ENCODE measurements at places on chromosomes 11 and 22.

- DNase-seq, result no peak
These were observed 17.7 kb downstream of the OR8D1 start for GRCh38 chr11:124296016-124296415.

DNA sequence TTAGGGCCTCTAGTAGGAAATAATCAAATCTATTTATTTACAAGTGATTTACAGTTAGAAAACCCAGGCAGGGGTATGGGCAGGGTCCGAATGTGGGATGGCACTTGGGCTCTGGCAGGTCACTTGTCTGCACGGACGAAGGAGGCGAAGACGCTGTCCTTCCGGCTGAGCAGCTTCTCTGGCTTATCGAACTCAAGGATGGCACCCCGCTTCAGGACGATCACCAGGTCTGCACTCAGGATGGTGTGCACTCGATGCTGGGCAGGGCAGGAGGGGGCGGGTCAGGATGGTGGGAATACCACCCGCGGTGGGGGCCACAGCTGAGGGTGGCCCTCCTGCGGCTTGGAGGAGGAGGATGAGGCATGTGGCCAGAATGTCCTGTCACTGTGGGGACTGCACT is 4.4 kb upstream of the KCNJ11 start:
- no peak for DNase-seq

- DNase-seq, result no peak
These were observed 27.7 kb downstream of the DDI1 start for GRCh38 chr11:104064034-104064630.

DNA sequence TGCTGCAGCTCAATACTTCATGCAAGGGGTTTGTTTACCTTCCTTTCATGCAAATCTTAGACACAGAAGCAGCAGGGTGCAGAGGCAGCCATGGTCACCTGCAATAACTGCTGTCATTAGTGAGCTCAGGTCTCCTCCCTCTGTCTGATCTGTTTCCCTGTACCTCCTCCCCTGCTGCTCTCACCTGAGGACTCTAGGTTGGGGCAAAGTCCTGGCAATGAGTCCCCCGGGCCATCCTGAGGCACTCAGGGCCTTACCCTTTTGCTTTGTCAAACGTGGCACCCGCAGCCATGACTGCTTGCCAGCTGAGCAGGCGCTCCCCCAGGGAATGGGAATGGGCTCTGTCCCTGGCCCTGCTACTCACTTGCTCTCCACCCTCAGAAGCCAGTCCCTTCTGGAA is 3.9 kb downstream of the LRRC10B start:
- DNase-seq, result no peak

DNA sequence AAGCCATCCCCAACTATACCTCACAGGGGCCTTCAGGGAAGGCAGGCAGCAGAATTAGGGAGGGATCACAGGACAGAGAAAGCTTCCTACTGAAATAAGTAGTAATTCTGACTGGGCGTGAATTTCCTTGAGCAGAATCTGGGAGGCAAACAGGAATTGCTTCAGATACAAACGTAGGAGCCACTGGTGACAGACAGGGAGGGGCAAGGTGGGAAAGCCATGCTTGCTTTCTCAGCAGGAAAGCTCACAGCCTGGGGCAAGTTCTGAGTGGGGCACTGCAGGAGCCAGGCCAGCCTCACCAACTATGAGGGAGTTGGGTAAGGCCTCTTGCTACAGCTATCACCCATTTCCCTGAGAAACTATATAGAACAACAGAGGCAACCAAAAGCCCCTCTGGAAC is 43.6 kb downstream of the ARHGAP32 start:
- no peak for DNase-seq

DNA sequence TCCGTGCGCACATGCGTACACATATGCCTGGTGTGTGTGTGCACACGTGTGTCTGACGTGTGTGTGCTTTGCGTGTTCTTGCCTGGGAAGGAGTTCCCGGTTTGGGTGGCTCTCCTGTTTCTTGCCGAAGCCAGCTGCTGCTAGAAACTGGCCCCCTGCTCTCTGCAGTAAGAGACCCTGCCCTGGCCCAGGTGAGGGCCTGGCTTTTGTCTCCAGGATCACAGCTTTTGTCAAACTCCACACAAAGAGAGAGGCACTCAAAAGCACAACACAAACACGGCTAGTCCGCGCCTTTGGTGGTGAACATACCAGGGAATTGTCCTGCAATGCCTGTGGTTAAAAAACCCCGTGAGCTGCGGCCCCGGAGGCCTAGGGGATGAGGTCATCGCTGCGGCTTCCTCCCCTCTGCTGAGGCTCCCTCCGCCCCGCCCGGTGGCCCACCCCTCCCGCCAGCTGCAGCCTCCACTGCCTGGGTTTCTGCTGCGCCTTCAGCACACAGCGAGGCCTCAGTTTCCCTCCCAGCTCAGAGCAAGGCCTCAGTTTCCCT is 88.9 kb downstream of the KCNQ1 start:
- DNase-seq, result peak; percentile 80

DNA sequence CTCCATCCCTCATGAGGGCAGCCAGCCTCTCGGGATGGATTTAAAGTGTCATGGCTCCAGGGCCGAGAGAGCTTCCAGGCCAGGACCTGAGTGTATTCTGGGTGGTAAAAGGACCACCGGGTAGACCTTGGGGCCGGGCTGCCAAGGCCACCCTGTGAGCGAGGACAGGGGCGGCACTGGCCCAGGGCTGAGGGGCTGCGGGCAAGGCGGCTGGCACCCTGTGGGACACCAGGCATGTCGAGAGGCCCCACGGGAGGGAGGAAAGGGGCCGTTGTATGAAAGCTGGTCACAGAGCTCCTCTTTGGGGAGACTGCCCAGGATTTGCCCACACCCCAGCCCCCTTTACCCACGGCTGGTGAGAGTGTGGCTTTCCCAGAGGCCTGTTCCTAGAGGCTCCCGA is 92.3 kb upstream of the RTL6 start:
- DNase-seq, result no peak

DNA sequence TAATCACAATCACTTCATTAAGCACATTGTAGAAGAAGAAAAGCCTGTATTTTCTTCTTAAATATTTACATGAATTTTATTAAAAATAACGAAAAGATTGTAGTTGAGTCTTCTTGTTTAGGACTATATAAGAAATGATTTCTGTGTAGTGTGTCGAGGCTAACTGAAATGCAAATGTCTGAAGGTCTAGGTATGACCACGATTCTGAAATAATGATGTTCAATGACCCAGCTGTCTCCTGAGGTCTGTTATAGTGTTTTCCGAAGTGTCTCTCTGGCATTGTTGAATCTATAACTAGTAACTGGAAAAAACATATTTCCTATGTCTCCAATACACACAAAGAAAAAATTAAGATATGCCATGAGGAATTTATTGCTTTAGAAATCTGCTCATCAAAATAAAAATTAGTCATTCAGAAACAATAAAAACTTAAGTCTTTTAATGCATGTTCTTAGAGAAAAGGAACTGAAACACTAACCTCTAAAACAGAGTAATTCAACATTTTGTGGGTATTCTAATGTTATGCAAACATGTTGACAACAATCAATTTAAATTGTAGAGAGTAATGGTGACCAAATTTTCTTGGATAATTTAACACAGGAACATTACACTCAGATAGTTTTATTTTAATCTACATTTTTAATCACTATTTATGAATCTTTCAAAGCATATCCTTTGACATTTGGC is 55.0 kb downstream of the CASP12 start:
- DNase-seq, result no peak

DNA sequence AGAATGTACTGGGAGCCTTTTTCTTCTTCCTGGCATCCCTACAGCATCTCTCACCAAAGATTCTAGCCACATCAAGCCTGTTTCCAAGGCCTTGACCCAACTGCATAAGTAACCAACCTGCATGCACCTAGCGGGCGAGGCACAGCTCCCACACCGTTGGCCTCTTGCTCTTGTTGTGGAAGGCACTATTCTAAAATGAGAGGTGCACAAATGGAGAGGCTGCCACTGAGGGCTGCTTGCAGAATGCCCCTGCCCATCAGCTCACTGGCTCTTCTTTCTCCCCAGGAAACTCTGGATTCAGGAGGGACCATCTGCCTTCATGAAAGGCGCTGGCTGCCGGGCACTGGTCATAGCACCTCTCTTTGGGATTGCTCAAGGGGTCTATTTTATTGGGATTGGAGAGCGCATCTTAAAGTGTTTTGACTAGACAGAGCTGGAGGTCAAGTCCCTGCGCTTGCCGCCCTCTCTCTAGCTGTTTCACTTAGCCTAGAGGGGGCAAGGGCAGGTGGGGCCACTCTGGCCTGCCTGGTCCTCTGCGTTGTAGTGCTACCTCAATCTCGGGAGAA is 26.6 kb downstream of the SLC25A18 start:
- no peak for DNase-seq

GRCh38 chr11:29318134-29318845 is 698.5 kb downstream of the KCNA4 start:
- peak; percentile 51 for DNase-seq

DNA sequence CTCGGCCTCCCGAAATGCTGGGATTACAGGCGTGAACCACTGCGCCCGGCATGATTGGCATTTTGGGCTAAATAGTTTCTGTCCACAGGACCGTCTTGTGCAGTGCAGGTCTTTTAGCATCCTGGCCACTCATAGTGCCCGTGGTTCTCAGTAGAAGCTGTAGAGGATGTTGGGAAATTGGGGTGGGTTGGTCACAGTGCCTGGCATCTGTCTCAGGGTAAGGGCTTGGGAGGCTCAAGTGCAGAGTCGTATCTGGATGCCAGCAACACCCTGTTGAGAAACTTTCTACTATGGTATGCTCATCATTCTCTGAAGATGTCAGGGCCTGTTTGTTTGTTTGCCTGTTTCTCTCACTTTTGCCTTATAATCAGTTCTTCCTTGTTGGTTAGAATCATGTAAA is 21.9 kb downstream of the UBE2L3 start:
- no peak for DNase-seq

- no peak for DNase-seq
These were observed 806 bp downstream of the ARAP1 start for GRCh38 chr11:72751116-72752087.

Data from fibroblast of mammary gland (primary cell).